ENCODE measurements at places on chromosomes 2 and 18. TPM values are rescaled to one million over a fixed set of nuclear protein-coding genes. Genes with fewer than 3 reads are reported as not detected.

- DNase-seq, result no peak
Observed at GRCh38 chr18:6132751-6133368, 237.5 kb upstream of the TMEM200C start.

DNA sequence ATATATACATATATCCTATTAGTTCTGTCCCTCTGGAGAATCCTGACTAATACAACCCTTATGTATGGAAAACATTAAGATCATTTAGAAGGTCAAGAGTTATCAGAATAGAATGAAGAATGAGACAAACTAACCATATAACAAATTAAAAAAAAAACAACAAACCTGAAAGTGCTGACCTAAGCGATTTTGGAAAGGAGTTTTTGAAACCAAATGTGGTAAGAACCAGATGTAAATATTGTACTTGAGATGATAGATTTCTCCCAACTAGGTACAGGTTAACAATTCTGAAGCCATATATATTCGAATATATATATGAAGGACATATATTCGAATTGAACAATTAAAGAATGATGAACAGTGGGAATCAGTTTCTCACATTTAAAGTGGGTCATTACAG, 917.8 kb upstream of the SLC39A10 start:
- no peak for DNase-seq

FOXD4L1 gene
- not detected for total RNA-seq

- DNase-seq, result no peak
Observed at GRCh38 chr2:226836548-226836885, 663 bp downstream of the RHBDD1 start.

- no peak for DNase-seq
Observed at GRCh38 chr2:144858211-144858610, 338.3 kb upstream of the ZEB2 start.

GPR45 gene
- total RNA-seq, result not detected

DCC gene
- total RNA-seq, result 0.48 TPM

CAPN14 gene
- total RNA-seq, result 0.08 TPM

All from colonic mucosa (tissue), 4 donors.